ENCODE measurements at places on chromosomes 11 and 22. TPM values are rescaled to one million over a fixed set of nuclear protein-coding genes. Genes with fewer than 3 reads are reported as not detected.

MS4A15 gene
- not detected for total RNA-seq

GRK3 gene
- total RNA-seq: 9.4 TPM

SAMM50 gene
- total RNA-seq: 61.3 TPM

CDC42BPG gene
- 0.66 TPM for total RNA-seq

KRTAP5-9 gene
- total RNA-seq: not detected

DNA sequence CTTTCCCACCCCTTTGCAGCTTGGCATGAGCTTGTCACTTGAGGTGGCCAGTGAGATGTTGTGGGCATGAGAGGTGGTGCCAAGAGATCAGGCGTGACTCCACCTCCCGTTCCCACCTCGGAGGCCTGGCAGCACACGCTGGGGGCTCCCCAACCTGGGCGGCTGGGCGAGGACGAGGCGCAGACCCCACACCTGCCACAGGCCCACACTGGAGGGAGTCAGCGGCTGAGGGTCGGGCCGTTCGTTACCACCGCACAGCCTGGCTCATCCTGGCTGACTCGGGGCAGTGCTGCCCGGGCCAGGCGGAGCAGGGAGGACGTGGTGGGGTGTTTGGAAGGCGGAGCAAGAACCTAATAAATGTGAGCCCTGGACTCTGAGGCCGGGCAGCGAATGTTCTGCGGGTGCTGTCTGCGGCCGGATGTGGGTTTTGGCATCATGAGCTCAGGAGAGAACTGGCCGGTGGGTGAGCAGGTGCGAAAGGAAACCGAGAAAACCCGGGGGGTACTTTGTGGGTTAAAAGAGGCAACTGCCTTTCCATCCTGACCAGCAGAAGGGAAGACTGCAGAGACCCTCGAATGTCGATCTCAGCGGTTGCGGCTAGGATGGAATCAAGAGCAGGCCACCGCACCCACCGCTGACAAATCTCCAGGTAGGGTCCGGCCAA is 10.2 kb upstream of the IFITM3 start:
- DNase-seq: no peak

DNA sequence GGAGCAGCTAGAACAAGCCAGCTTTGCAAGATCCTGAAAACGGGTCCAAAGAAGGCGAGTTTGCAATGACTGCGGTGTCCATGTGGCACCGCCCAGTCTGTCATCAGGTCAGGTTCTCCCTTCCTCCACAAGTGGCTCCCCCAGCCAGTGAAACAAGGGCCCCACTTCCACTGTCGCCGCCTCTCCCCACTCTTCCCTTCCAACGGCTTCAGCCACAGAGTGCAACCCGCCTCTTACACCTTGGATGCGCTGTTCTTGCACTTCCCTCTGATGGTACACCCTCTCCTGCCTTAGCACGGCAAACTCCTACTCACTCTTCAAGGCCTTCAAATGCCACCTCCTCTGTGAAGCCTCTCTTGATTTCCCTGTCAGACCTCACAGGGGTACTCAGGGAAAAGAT is 10.8 kb upstream of the TCF20 start:
- DNase-seq: no peak

DNA sequence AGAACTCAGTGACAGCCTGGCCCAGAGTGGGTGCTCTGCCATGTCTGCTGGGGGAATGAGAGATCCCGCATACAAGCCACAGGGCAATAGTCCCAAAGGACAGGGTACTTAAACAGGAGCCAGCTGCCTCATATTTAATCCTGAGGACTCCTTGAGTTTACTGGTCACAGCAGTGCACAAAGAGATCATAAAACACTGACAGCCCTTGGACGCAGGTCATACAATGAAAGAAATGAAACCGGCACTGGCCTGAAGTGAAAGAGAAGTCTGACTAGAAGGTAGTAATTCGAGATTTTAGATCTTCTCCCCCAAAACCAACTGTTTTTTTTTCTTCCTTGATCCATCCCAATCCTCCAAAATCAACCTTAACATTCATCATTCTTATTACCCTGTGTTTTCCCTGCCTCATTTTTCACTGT is 299.8 kb upstream of the SYN3 start:
- no peak for DNase-seq

- peak; percentile 91 for DNase-seq
These were observed 20.2 kb upstream of the TREH start for GRCh38 chr11:118699506-118700220.

GRCh38 chr22:38397189-38398085 is 57.6 kb downstream of the KCNJ4 start:
- DNase-seq: peak; percentile 14

DNA sequence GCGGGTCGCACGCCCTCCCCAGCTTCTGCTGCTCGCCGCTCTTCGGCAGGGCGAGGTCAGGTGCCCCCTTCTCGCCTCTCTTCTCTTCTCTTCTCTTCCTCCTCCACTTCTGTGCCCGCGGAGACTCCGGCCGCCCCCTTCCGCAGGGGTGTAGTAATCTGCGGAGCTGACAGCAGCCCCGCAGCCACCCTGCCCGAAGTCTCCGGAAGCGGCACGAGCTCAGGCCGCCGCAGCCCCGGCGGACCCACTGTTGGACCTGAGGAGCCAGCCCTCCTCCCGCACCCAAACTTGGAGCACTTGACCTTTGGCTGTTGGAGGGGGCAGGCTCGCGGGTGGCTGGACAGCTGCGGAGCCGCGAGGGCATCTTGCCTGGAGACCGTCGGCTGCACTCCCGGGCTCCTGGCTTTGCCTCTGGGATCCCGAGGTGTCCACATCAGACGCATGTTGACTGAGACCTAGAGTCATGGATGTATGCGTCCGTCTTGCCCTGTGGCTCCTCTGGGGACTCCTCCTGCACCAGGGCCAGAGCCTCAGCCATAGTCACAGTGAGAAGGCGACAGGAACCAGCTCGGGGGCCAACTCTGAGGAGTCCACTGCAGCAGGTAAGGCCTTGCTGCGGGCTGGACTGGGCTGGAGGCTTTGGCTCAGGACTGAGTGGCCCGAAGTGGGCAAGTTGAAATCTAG is 486 bp downstream of the STIM1 start:
- DNase-seq: peak; percentile 27

- DNase-seq: peak; percentile 51
These were observed 2.5 kb upstream of the ZDHHC8 start for GRCh38 chr22:20128902-20129746.

DNA sequence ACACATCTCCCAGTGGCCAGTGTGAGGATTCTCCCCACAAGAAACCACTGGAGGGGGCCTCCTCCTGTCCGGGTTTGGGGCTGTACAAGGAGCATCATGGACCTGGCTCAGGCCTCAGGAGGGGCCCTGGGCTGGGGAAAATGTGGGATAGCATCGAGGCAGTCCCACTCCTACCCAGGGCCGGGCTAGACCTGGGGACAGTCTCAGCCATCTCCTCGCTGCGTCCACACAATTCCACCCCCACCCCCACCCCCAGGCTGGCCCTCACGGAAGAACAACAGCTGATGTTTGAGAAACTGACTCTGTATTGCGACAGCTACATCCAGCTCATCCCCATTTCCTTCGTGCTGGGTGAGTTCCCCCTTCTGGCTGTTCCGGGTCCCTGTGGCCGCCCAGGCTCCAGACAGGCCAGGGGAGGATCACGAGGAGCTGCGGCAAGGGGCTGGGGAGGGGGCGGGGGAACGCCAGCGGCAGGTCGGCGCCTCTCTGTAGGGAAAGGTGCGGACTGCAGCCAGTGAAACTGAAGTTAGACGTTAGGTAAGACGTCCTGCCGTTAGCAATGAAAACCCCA is 4.8 kb downstream of the BEST1 start:
- no peak for DNase-seq

DNA sequence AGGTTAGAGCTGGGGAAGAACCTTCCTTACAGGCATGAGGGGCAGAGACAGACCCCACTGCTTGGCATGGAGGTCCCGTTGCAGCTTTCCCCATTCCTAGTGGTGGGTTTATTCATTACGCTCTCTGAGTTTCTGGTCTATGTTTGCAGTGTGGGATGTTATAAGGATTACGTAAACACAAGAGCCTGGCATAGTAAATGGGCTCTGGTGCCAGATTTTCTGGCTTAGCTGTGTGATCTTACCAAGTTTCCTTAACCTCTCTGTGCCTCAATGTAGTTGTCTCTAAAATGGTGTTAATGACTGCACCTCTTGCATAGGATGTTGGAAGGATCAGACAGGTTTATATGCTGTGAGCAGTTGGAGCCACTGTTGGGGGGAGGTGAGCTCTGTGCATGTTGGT is 15.1 kb downstream of the DTX4 start:
- DNase-seq: no peak

- DNase-seq: no peak
These were observed 184.8 kb upstream of the ARHGAP20 start for GRCh38 chr11:110897035-110897434.

DNA sequence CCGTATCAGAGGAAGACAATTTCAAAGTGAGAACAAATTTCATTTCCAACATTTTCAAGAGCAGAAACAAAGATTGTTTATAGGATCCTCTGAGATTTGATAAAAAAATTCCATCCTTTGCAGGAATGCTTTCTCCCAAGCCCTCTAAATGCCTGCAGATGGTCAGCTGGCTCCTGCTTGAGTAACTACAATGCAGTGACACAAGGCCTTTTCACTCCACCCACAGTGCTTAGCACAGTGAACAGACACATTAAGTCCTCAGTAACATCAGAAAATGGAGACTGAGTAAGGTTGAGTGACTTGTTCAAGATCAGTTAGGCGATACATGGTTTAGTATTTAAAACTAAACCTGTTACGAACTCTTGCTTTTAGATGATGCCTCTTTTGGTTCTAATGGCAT is 527.1 kb upstream of the CCDC90B start:
- no peak for DNase-seq

DNA sequence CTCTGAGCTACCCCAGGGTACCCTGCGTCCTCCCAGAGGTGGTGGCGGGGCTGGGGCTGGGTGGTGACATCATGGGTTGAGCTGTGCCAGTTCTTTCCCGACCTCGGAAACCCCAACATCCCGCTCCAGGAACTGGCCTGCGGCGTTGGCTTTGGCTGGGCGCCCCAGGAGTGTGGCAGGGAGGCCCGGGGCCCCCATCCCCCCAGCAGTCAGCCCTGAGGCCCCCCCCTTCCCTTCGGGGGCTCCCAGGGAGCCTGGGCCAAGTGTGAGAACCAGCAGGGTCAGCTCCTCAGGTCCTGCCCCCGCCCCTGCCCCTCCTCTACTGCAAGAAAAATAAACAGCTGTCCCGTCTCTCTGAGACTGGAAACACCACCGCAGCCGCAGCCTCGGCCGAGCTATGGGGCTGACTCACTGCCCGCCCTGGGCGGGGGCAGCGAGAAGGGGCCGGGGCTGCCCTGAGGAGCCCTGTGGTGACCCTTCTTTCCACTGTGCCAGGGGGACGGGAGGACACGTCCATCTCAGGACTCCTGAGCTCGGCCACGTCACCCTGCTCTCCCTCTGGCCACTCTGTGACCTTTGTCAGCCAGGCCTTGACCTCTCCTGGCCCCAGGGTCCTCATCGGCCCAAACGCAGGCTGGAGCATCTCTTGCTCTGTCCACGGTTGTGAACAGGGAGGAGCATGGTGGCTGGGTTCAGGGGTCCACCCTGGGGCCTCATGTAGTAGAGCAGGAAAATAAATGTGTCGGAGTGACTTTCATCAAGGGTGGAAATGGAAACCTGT is 73.4 kb downstream of the WNT7B start:
- DNase-seq: no peak

- no peak for DNase-seq
These were observed 30.2 kb upstream of the KLHL35 start for GRCh38 chr11:75463106-75463774.

- DNase-seq: no peak
These were observed 16.9 kb downstream of the DAGLA start for GRCh38 chr11:61697078-61697502.

- no peak for DNase-seq
These were observed 584.0 kb upstream of the RAG2 start for GRCh38 chr11:37182031-37182430.

- peak; percentile 69 for DNase-seq
These were observed 2.1 kb downstream of the KMT2A start for GRCh38 chr11:118438314-118438931.

GRCh38 chr11:27509908-27510307 is 3.3 kb upstream of the LIN7C start:
- DNase-seq: no peak

DNA sequence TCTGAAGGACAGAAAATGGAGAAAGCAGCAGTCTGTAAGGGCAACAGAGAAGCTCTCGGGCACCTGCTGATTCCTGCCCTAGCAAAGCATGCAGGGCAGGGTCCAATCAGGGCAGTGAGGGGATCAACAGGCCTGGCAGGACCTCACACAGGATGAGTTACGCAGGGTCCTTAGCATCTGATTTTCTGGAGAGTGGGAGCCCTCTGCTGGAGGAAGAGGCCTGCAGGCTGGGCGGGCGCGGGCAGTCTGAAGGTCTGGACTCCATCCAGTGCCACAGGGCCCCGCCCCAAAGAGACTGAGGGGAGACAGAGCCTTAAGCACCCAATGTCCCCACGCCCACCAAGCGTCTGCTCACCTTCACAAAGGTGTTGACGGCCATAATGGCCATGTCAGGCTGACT is 28.9 kb downstream of the AP1B1 start:
- no peak for DNase-seq

- no peak for DNase-seq
These were observed 77.6 kb downstream of the MPPED2 start for GRCh38 chr11:30508594-30508993.

GRCh38 chr11:40294349-40294735 is 1165.1 kb downstream of the LRRC4C start:
- DNase-seq: no peak

DNA sequence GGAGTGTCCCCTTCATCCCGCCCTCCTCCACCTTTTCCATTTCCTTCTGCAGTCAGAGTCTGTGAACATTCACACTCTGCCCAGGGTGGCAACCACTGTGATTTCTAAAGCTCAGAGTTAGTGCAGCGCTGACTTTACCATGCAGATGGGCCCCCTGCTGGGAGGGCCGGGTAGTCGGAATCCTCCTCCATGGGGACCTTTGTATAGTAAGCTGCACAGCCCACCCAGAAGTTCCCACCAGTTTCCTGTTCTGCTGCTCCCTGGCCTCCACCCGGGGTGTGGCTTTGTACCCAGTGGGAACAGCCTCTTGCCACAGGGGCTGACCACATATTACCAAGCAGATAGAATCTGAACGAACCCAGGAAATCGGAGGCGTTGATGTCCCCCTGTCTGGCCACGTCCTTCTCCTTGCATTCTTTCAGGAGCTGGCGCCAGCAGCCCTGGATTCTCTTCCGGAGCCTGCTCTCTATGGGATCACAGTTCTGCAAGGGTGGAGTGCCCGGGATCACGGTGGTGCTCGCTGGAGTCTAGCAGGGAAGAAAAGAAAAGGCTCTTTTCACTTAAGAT is 125.3 kb downstream of the MPPED1 start:
- DNase-seq: no peak

- peak; percentile 92 for DNase-seq
These were observed at the start of gene TRMT112 for GRCh38 chr11:64317325-64317960. Gene TRMT112 (minus strand): TSS chr11:64317559. CDS start chr11:64317526, 33 bp downstream.

- DNase-seq: no peak
These were observed 206.1 kb downstream of the PGR start for GRCh38 chr11:100923555-100923954.

- no peak for DNase-seq
These were observed 221.1 kb downstream of the LARGE1 start for GRCh38 chr22:33699176-33699575.

Data from CD8-positive, alpha-beta memory T cell (primary cell).